ENCODE measurements at places on chromosomes 6 and 20.

DNA sequence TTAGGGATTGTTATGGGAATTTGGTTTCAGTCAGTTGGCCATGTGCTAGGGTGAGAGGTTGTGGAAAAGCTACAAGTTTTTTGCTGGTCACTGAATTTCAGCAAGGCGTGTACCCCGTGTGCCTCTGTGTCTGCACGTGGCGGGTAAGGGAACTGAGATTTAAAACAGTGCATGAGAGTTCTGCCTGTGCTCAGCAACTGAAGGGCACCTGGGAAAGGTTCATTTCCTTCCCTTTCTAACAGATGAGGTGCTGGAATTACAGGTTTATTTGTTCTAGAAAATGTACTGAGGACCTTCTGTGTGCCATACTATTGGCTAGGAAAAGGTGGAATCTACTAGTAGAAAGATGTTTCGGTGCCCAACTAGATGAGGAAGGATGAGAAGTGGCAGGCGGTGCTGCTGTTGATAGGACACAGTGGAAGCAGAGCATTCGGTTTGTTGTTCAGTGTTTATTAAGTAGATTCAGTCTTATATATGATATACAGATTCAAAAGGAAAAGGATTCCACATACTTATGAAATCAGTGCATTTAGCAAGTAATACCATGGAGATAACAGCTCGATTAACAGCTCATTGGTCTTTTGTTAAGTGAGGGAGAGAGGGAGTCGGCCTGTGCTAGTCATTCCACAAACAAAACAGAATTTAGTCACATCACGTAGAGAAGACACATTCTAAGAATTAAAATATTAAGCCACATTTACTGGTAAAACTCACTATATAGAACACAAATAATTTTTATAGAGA is 84.7 kb downstream of the ASXL1 start:
- DNase-seq: no peak

GRCh38 chr6:170374571-170375444 is 68.2 kb downstream of the FAM120B start:
- no peak for DNase-seq

GRCh38 chr6:162467679-162468078 is 259.9 kb downstream of the PRKN start:
- no peak for DNase-seq

DNA sequence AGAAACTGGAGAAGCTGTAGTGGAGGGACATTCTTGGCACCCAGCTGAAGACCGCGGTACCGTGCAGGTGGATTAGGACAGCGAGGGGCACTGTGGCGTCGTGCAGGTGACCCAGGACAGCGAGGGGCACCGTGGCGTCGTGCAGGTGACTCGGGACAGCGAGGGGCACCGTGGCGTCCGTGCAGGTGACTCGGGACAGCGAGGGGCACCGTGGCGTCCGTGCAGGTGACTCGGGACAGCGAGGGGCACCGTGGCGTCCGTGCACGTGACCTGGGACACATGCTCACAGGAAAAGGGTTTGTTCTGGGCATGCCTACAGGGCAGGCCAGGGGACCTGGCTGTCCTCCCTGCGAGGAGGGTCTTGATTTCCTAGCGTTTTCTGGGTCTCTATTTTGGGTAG is 29.2 kb upstream of the SMOC2 start:
- DNase-seq: no peak

- DNase-seq: no peak
These were observed 14.3 kb downstream of the PHACTR2 start for GRCh38 chr6:143691900-143692636.

GRCh38 chr6:148110925-148111324 is 231.7 kb upstream of the SASH1 start:
- DNase-seq: no peak

- DNase-seq: no peak
These were observed 5.4 kb downstream of the FBXO30 start for GRCh38 chr6:145809211-145809610.
